ENCODE measurements at places on chromosomes 5 and 9. TPM values are rescaled to one million over a fixed set of nuclear protein-coding genes. Genes with fewer than 3 reads are reported as not detected.

The C9orf50 gene
- polyA plus RNA-seq = 3.5 TPM

The CDC20B gene
- polyA plus RNA-seq = 0.15 TPM

The SLC25A2 gene
- not detected for polyA plus RNA-seq

The DMRT3 gene
- polyA plus RNA-seq = 0.29 TPM

The PCSK5 gene
- polyA plus RNA-seq = 0.31 TPM

The LCN9 gene
- polyA plus RNA-seq = not detected

The NR5A1 gene
- not detected for polyA plus RNA-seq

The ELOVL7 gene
- 6.5 TPM for polyA plus RNA-seq

The MACROH2A1 gene
- polyA plus RNA-seq = 441 TPM

The TNFAIP8 gene
- polyA plus RNA-seq = 8.9 TPM

The CRHBP gene
- 2.2 TPM for polyA plus RNA-seq

The SPOCK1 gene
- 134 TPM for polyA plus RNA-seq

The HMCN2 gene
- polyA plus RNA-seq = 0.34 TPM

The SPINK1 gene
- not detected for polyA plus RNA-seq

The C9orf78 gene
- polyA plus RNA-seq = 119 TPM

The PCDHGA11 gene
- 1.6 TPM for polyA plus RNA-seq

The C5orf58 gene
- not detected for polyA plus RNA-seq

The DND1 gene
- 0.48 TPM for polyA plus RNA-seq

The BAAT gene
- polyA plus RNA-seq = 0.19 TPM

The IL5 gene
- polyA plus RNA-seq = not detected

The YTHDC2 gene
- 3.2 TPM for polyA plus RNA-seq

The CARTPT gene
- polyA plus RNA-seq = 7.9 TPM

The PCDHA9 gene
- not detected for polyA plus RNA-seq

The SYNPO gene
- 50.7 TPM for polyA plus RNA-seq

The SLC34A3 gene
- not detected for polyA plus RNA-seq

The CXCL14 gene
- 34.7 TPM for polyA plus RNA-seq

The ADGRD2 gene
- polyA plus RNA-seq = 5.0 TPM

The SH2D3C gene
- polyA plus RNA-seq = 32.2 TPM

The MSX2 gene
- polyA plus RNA-seq = 0.54 TPM

The IFNA21 gene
- polyA plus RNA-seq = not detected

The CCDC192 gene
- polyA plus RNA-seq = not detected

The NPDC1 gene
- 210 TPM for polyA plus RNA-seq

The ACER2 gene
- polyA plus RNA-seq = 4.1 TPM

The OMD gene
- 0.34 TPM for polyA plus RNA-seq

The CAMK4 gene
- 6.9 TPM for polyA plus RNA-seq

The TMC1 gene
- 0.29 TPM for polyA plus RNA-seq

The C6 gene
- not detected for polyA plus RNA-seq

The SH3TC2 gene
- polyA plus RNA-seq = 2.1 TPM

The CMBL gene
- polyA plus RNA-seq = 86.0 TPM

The ECM2 gene
- 1.3 TPM for polyA plus RNA-seq

The MLANA gene
- not detected for polyA plus RNA-seq

The AGXT2 gene
- polyA plus RNA-seq = not detected

The FBP1 gene
- polyA plus RNA-seq = 34.7 TPM

The GBA2 gene
- polyA plus RNA-seq = 56.0 TPM

The C1QTNF3 gene
- 2.4 TPM for polyA plus RNA-seq

The TRPM3 gene
- polyA plus RNA-seq = 1.2 TPM

The SMIM32 gene
- polyA plus RNA-seq = 1.8 TPM

The COL5A1 gene
- polyA plus RNA-seq = 1.6 TPM

The CAVIN4 gene
- polyA plus RNA-seq = 3.9 TPM

The ASS1 gene
- 146 TPM for polyA plus RNA-seq

The GZMA gene
- 0.66 TPM for polyA plus RNA-seq

The MACIR gene
- 8.6 TPM for polyA plus RNA-seq

The CCDC152 gene
- 0.25 TPM for polyA plus RNA-seq

Data from brain (organoid and tissue), 16 donors.